IPS-NIHi11 (cell line): ENCODE measurements at places on chromosomes 1 and 21.

GRCh38 chr21:36555199-36555800 lies 75.4 kb upstream of the CLDN14 start:
- no peak for DNase-seq

DNA sequence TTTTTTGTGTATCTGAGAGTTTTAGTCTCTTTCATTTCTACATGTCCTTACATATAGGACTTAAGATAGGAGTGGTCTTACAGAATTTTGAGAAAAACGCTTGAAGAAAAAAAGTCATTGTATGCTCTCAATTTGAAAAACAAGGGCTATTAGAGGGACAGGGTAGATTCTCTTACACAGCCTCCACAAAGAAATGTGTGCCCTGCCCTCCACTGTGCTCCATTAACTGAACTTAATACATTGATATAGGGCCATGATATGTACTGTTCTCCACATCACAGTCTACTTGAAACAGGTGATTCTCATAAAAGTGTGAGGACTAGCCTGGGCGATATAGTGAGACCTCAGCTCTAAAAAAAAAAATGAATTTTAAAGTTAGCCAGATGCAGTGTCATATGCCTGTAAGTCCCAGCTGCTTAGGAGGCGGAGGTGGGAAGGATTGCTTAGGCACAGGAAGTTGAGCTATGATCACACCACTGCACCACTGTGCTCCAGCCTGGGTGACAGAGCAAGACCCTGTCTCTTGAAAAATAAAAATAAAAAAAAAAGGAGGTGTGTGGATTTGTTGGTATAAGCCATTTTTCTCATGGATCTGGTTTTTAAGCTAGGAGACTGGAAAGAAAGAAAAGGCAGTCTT lies 77.0 kb downstream of the HMCN1 start:
- no peak for DNase-seq

DNA sequence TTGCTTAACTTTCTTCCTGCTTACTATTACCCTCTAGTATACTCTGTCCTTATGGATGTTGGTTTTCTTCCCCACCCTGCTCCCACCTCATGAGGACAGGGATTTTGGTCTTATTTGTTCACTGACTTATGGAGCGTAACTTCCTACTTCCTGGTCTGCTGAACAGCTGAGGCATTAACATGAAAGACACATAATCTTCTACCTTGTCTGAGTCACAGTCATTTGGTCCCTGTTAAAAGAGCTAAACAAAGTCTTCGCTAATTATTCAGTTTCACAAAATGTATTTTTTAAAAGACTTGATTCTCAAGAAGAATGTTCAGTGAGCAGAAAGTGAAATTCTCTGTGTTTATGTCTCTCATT lies 18.5 kb downstream of the RNASEL start:
- DNase-seq: no peak

DNA sequence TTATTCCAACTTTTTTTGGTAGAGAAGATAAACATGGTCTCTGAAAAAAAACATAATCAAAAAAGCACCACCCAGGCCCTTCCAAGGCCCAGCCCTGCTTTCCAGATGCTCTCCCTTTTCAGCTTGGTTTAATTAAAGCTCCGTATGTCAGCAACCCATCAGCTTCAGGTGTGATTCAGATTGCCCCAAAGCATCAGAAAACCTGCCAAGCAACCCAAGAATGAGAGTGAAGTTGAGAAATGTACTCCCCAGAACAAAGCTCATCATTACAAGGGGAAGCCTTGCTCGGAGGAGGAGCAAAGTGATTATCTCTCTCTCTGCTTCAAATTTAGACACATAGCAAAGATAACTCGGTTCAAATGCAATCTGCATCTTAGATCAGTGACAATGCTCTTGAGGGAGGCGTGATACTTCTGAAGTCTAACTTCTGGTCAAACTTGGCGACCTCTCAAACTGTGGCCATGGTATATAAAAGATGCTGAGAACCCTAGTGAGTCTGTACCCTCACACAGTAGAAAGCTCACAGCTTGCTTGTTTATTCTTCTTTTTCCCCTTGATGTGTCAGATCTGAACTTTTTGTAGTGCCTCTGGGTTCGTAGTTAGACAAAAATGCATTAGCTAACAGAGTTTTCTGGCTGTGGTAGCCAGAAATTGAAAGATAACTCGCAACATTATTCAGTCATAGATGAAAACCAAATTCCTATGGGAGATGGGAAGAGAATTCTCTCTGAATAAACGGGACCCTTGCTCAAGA lies 63.3 kb upstream of the ZC3H11B start:
- DNase-seq: no peak

GRCh38 chr1:85371021-85371420 lies 93.9 kb downstream of the DDAH1 start:
- DNase-seq: no peak

DNA sequence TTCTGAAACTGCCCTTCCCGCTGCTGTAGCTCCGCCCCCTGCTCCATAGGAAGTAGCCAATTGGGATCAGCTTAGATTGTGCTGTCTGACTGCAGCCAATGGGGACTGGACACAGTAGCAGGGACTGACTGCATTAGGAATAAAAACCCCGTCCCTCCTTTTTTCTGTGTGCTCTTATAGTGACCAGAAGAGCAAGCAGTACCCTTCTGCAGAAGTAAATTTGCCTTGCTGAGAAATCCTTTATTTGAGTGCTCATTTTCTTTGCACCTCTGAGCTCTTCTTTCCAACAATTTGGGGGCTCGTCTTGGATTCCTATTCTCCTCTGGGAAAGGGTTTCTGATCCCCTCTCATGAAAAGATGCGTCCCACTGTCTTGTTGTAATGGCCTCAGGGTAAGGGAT lies 16.2 kb downstream of the OR2L13 start:
- DNase-seq: no peak

- DNase-seq: no peak
Observed at GRCh38 chr21:39632796-39633442, 20.2 kb downstream of the B3GALT5 start.

GRCh38 chr1:87051965-87052364 lies 137.5 kb downstream of the HS2ST1 start:
- DNase-seq: no peak

GRCh38 chr1:62068978-62069377 lies 125.7 kb upstream of the L1TD1 start:
- no peak for DNase-seq

GRCh38 chr1:14872762-14873161 lies 274.3 kb downstream of the KAZN start:
- no peak for DNase-seq
